ENCODE measurements at places on chromosomes 11 and 22.

GRCh38 chr11:20762116-20762844 is 92.9 kb downstream of the NELL1 start:
- DNase-seq = no peak

- DNase-seq = no peak
Measured at GRCh38 chr11:69554849-69555248, 73.4 kb downstream of the LINC01488 start.

- DNase-seq = no peak
Measured at GRCh38 chr11:72274435-72274834, 30.5 kb upstream of the PHOX2A start.

DNA sequence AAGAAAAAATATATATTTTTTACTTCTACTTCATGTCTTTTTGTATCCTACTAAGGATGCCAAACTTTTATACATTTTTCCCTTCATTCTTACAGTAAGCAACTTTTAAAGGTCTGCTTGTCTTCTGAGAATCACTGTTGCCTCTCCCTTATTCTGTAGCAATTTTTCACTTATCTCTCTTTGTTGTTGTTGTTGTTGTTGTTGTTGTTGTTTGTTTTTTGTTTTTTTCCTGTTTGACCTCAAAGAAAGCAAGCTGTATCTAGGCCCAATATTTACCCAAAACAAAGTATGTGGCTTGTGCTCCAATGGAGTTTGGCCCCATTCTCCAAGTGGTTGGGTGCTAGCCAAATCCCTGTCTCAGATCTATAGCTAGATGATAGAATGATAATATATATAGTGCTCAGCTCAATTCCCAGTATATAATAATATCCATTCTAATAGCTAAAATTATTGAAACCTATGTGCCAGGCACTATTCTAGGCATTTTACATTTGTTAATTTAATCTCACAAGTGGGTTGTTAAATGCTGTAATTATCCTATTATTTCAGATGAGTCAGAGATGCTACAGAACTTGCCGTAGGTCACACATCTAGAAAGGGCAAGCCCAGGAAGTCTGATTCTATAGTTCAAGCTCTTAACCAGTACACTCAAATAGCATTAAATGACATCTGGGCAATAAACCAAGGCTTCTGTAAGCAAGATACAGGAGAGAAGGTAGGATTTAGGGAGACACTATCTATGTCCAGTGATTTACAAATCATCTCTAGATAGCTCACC is 205.1 kb upstream of the PITPNB start:
- DNase-seq = no peak

- no peak for DNase-seq
Measured at GRCh38 chr22:48429446-48430020, 1398.1 kb downstream of the BRD1 start.

DNA sequence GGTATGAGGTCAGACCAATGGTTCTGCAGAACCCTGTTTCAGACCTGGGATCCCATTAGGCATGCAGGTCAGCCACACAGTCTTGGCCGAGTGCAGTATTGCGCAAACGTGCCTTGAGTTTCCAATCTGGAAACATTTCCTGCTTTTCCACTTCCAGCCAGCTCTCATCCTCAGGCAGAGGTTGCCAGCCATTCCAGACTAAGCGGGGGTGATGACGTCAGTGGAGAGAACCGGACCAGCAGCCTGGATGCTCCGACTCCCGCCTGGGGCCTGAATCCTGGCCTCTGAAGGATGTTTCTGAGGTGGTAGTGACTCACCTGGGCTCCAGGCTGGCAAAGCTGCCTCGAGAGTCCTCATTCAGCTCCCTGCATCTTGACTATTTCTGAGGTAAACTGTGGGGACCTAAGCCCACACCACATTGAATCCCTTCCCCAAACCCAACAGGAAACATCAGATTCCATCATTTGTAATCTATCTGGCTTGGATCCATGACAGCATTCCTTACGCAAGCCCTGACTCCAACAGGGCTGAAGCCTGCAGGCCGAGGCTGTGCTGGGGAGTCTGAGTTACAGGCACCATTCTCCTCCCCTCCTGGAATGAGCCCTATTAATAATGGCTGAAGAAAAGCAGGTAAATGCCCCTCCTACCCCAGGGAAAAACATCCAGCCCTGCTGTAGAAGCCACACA is 83.0 kb downstream of the ABTB2 start:
- DNase-seq = no peak

GRCh38 chr11:26442131-26442530 is 110.2 kb downstream of the ANO3 start:
- DNase-seq = no peak

Measured in activated CD4-positive, alpha-beta memory T cell treated with anti-CD3 and anti-CD28 coated beads, Interleukin-2, amount 10 ng/mL, durations not matched to agents 7 days and 5 days (primary cell).